ENCODE measurements at places on chromosomes 16 and 17.

DNA sequence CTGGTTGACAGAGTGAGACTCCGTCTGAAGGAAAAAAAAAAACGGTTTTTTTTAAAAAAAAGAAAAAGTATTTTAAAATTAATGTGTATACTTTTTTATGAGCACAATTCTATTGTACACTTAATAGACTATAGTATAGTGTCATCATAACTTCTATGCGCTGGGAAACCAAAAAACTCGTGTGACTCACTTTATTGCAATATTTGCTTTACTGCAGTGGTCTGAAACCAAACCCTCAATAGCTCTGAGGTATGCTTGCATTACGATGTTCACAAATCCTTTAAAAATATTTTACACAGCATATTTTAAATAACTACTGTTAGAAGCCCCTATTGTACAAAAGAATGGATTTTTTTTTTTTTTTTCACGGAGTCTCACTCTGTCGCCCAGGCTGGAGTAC, 12.4 kb upstream of the MAP2K6 start:
- no peak for DNase-seq

- DNase-seq = peak; percentile 66
Observed at GRCh38 chr17:4678448-4679026, 25.4 kb downstream of the PELP1 start.

DNA sequence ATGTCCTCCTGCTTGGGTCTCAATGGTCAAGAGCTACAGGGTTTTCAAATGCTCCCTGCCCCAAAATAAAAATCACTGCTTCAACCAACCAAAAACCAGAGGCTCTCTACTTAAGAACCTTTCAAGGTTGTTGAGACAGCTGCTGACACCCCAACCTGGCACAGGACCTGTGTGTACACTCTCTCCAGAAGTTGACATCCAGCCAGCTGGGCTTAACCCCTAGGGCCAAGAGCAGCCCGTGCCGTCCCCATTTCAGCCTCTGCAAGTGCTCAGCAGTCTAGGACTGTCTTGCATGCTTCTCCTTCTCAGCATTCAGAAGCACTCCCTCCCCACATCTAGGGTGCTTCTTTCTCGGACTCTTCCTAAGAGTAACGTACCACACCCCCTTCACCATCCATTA, 59.0 kb upstream of the TRAP1 start:
- DNase-seq = no peak

DNA sequence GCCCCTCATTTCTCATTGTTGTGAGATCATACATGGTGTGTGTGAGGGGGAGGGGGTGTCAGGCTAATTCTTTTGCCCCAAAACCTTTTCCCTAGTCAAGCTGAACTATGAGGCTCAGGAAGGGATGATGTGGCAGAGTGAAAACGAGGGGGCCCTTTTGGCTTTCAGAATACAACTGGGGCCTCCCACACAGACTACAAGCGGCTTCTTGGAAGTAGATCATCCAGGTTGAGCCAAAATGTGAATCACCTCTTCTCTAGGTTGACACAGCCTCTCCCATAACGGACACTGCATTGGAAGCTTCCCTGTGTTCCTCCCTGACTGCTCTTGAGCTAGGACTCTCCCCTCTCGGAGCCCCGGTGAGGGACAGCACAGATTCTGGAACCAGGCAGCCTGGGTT, 2.3 kb upstream of the ALKBH5 start:
- no peak for DNase-seq

DNA sequence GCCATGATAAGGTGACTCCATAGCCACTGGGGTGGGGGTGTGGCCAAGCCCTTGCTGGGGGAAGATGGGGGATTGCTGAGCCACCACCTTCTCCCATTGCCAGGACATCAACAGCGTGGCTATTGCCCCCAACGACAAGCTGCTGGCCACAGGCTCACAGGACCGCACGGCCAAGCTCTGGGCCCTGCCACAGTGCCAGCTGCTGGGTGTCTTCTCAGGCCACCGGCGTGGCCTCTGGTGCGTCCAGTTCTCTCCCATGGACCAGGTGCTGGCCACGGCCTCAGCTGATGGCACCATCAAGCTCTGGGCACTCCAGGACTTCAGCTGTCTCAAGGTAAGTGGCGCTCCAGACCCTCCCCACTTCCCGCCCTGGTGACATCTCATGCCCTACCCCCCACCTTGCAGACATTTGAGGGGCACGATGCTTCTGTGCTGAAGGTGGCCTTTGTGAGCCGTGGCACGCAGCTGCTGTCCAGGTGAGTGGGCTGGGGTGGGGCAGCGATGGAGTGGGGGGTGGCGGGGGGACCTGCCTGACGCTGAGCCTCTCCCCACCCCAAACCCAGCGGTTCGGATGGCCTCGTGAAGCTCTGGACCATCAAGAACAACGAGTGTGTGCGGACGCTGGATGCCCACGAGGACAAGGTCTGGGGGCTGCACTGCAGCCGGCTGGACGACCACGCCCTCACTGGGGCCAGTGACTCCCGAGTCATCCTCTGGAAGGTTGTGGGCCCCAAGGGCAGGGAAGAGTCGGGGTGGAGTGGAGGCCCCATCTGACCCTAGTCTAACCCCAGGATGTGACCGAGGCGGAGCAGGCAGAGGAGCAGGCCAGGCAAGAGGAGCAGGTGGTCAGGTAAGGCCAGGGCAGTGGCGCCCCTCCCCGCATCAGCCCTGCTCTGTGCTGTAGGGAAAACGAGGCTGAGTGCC, 4.1 kb downstream of the NOXO1 start:
- no peak for DNase-seq

GRCh38 chr16:23342083-23342640, 40.1 kb downstream of the SCNN1B start:
- no peak for DNase-seq

DNA sequence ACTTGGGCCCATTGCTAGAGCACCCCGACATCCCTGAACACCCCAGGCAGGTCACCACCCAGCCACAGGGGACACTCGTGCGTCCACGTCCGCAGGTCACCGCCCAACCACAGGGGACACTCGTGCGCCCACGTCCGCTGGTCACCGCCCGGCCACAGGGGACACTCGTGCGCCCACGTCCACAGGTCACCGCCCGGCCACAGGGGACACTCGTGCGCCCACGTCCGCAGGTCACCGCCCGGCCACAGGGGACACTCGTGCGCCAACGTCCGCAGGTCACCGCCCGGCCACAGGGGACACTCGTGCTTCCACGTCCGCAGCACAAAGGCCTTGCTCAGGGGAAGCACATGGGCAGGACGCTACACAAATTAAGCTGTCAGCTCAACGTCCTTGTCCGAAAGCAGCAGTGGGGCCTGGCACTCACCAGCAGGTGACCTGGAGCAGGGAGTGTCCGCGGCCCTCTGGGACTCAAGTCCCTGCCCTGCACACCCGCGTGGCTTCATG, 17.7 kb downstream of the GALNS start:
- DNase-seq = no peak

- no peak for DNase-seq
Observed at GRCh38 chr16:53043986-53044601, 8.6 kb downstream of the CHD9NB start.

DNA sequence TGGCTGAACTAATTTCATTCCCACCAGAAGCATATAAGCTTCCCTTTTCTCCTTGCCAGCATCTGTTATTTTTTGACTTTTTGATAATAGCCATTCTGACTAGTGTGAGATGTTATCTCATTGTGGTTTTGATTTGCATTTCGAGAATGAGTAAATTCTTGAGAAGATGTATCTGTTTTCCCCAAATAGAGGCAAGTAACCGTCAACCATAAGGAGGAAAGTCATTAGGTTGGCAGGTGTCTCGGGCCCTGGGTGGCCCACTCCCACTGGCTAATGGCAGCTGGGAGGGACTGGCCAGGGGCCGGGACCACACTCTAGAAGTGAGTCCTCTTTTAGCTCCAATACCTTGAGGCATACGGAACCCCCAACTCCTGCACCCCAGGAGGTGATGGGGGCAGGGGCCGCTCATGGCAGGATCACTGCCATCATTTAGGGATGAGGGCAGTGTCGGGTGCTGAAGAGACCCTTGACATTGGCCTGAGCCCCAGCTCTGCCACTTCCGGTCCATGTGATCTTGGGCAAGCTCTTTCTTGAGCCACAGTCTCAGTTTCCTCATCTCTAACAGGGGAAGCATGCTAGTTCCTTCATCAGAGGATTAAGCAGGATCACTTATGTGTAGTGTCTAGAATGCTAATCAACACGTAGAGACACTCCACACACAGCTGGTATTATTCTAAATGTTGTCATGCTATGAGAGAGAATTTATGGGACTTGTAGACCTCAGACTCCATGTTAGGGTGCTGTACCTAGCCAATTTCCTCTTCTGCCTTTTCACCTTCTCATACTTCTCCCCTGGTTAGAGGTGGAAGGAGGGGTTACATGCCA, 44.3 kb downstream of the RGS9 start:
- no peak for DNase-seq
